Activated naive CD8-positive, alpha-beta T cell treated with anti-CD3 and anti-CD28 coated beads, Interleukin-2, amount 10 ng/mL, durations not matched to agents 7 days and 5 days (primary cell): ENCODE measurements at places on chromosomes 6 and 20. TPM values are rescaled to one million over a fixed set of nuclear protein-coding genes. Genes with fewer than 3 reads are reported as not detected.

DNA sequence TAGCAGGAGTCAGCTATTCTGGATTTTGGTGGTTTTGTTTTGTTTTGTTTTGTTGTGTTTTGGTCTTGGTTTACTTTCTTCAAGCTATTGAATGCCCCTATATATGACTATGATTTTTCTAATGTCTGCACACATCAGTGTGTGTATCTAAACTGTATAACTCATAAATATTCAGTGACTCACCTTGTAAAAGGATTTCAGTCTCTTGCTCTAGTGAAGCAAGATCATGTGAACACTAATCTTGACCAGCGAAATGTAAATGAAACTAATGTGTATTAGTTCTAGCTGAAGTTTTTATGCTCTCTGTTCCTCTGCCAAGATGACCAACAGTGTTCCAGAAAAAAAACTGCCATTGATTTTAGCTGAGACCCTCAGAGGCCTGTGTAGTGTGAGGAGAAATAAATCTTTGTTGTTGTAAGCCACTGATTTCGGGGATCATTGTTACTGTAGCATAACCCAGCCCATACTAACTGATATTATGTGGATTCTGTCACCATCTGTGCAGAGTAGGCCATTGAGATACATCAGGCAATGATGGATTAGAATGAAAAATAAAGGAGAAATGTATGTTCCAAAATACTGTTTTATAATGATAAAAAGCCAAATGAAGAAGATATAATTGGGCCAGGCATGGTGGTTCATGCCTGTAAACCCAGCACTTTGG, 11.5 kb upstream of the BTBD9 start:
- peaks cover 8% of the 10 kb centered on the region for H3K36me3 ChIP-seq
- no peak overlapping the region for H3K27ac ChIP-seq
- no peaks in the 10 kb centered on the region for H3K27me3 ChIP-seq
- H3K4me1 ChIP-seq: no peaks in the 10 kb centered on the region
- H3K4me3 ChIP-seq: no peak overlapping the region

DNA sequence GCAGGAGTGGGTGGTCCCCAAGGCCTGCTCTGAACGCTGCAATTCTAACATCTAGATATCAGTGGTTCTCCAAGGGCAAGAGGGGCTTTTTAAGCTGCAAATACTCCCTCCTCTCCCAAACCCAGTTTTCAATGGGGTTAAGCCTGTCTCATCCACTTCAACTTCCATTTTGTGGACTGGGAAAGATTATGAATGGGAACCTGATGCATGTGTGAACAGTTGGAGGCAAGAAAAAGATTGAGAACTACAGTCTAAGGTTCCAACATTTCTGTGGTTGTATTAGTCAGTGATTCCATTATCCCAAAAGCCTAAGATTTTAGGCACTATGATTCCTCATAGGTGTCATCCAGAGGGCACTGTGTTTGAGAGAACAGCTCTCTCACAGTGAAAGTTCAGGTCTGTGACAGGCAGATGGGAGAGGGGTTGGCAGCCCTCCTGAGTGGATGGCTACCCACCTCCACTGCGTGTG, 53.7 kb downstream of the HNF4A start:
- peaks cover 2% of the 10 kb centered on the region for H3K27me3 ChIP-seq
- H3K27ac ChIP-seq: no peak overlapping the region
- no peak overlapping the region for H3K4me3 ChIP-seq
- DNase-seq: no peak
- H3K36me3 ChIP-seq: no peaks in the 10 kb centered on the region
- peaks cover 4% of the 10 kb centered on the region for H3K4me1 ChIP-seq

DNA sequence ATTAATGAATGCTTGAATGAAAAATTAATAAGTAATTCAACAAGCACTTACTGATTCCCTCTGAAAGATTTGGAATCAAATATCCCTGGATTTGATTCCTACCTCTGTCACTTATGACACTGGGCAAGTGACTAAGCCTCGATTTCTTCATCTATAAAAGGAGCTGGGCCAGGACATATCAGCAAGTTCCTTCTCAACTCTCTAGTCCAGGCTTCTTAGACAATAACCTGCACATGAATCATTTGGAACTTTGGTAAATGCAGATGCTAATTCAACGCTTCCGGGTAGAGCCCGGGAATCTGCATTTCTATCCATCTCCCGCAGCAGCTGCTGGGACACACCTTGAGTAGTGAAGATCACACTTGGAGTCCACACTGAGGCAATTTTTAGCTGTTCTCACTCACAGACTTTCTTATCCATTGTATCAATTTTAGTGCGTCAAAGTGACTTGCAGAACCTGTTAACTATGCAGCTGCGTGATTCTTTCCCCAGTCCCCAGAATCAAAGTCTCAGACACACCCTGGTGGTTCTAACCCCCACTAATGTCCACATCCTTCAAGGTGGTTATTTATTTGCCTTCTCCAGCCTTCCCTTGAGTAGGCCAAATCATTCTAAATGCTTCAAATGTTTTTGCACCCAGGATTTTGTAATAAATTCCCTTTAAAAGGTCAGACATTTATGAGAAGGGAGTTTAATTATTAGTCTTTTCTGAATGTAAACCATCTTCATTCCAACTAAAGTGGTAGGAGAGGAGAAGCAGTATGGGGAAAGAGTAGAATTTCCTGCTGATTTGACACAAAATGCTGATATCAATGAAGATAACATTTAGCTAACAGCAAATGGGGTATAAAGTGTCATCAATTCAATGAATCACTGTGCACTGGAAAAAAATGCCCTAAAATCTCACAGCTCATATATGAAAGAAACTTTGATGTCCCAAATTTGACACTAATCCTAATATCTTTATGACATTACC, 26.0 kb upstream of the CCND3 start:
- peak overlapping the region; percentile 6 for H3K27ac ChIP-seq
- H3K4me1 ChIP-seq: peaks cover 51% of the 10 kb centered on the region
- no peak for DNase-seq
- no peak overlapping the region for H3K4me3 ChIP-seq
- no peaks in the 10 kb centered on the region for H3K27me3 ChIP-seq
- peaks cover 17% of the 10 kb centered on the region for H3K36me3 ChIP-seq

GRCh38 chr6:168366473-168366872, 46.9 kb upstream of the DACT2 start:
- peaks cover 3% of the 10 kb centered on the region for H3K27me3 ChIP-seq
- no peaks in the 10 kb centered on the region for H3K36me3 ChIP-seq
- no peak for DNase-seq
- H3K4me3 ChIP-seq: no peak overlapping the region
- H3K27ac ChIP-seq: no peak overlapping the region

DNA sequence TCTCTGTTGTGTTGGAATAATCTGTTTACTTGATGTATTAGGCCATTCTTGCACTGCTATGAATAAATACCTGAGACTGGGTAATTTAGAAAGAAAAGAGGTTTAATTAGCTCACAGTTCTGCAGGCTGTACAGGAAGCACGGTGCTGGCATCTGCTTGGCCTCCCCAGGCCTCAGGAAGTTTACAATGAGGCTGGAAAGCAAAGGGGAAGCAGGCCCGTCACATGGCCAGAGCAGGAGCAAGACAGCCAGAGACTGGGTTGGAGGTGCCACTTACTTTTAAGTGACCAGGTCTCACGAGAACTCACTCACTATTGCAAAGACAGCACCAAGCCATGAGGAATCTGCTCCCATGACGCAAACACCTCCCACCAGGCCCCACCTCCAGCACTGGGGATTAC, 50.6 kb upstream of the FUCA2 start:
- H3K27me3 ChIP-seq: no peaks in the 10 kb centered on the region
- H3K4me3 ChIP-seq: no peak overlapping the region
- no peak for DNase-seq
- peaks cover 2% of the 10 kb centered on the region for H3K36me3 ChIP-seq
- H3K4me1 ChIP-seq: peaks cover 6% of the 10 kb centered on the region

DNA sequence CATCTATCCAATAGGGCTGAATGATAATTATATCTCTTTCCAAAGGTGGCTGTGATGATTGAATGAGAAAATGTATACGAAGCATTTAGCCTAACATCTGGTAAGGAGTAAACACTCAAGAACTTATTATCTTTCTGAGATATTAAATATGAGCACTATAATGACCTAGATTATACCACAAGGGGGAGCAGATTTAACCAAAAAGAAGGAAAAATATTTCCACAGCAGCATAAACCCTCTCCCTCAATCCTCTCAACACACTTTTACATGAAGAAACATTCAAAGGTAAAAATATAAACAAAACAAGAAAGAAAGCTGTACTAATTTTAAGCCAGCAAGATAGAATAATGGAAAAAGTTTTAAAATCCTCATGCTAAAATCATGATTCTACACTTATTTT, 68.4 kb downstream of the SHPRH start:
- no peaks in the 10 kb centered on the region for H3K4me1 ChIP-seq
- DNase-seq: no peak
- H3K4me3 ChIP-seq: no peak overlapping the region
- H3K27me3 ChIP-seq: no peaks in the 10 kb centered on the region
- H3K27ac ChIP-seq: no peak overlapping the region

- no peaks in the 10 kb centered on the region for H3K4me1 ChIP-seq
- peaks cover 4% of the 10 kb centered on the region for H3K27me3 ChIP-seq
- H3K27ac ChIP-seq: no peak overlapping the region
Measured at GRCh38 chr6:4565301-4566250, 210.6 kb upstream of the CDYL start.

- H3K27me3 ChIP-seq: peaks cover 77% of the 10 kb centered on the region
- H3K4me1 ChIP-seq: no peaks in the 10 kb centered on the region
- H3K4me3 ChIP-seq: no peak overlapping the region
- H3K36me3 ChIP-seq: no peaks in the 10 kb centered on the region
- no peak overlapping the region for H3K27ac ChIP-seq
Measured at GRCh38 chr20:46897328-46897880, 2.8 kb downstream of the EYA2 start.

- no peaks in the 10 kb centered on the region for H3K4me1 ChIP-seq
- no peak overlapping the region for H3K4me3 ChIP-seq
- H3K27ac ChIP-seq: no peak overlapping the region
Measured at GRCh38 chr6:3297006-3297405, 38.3 kb downstream of the PSMG4 start.

DNA sequence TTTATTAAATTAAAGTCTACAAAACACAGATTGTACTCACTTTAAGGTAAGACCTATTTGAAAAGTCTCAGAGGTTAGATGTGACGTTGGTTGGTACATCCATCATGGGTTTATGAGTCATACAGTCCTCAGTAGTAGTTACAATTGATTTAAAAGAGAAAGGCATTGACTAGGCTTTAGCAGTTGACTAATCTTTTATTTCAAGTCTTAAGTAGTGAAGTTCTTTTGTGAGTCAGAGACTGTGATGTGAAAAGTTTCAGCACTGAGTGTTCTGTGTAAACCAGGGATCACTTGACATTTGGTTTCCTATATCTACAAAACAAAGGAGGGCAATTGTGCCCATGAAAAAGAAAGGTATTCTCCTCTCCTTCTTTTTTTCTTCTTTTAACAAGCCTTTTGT, 221.3 kb downstream of the GRIK2 start:
- H3K4me3 ChIP-seq: no peak overlapping the region
- no peaks in the 10 kb centered on the region for H3K4me1 ChIP-seq

- H3K27ac ChIP-seq: no peak overlapping the region
- no peak for DNase-seq
- no peaks in the 10 kb centered on the region for H3K4me1 ChIP-seq
- H3K4me3 ChIP-seq: no peak overlapping the region
- no peaks in the 10 kb centered on the region for H3K36me3 ChIP-seq
Measured at GRCh38 chr6:165751486-165751885, 88.4 kb upstream of the PDE10A start.

GRCh38 chr6:11228935-11229654, 3.4 kb downstream of the NEDD9 start:
- H3K36me3 ChIP-seq: peaks cover 55% of the 10 kb centered on the region
- peaks cover 57% of the 10 kb centered on the region for H3K4me1 ChIP-seq
- peak overlapping the region; percentile 87 for H3K4me3 ChIP-seq
- no peak overlapping the region for H3K27ac ChIP-seq
- no peaks in the 10 kb centered on the region for H3K27me3 ChIP-seq

Gene LHFPL5
- total RNA-seq: not detected

Gene SLC25A27
- total RNA-seq: 0.88 TPM

- H3K36me3 ChIP-seq: no peaks in the 10 kb centered on the region
- H3K4me1 ChIP-seq: no peaks in the 10 kb centered on the region
- no peak for DNase-seq
- H3K27me3 ChIP-seq: no peaks in the 10 kb centered on the region
Measured at GRCh38 chr6:101816716-101817115, 423.2 kb downstream of the GRIK2 start.

Gene COL9A3
- 0.82 TPM for total RNA-seq

Gene KCNG1
- total RNA-seq: not detected

Gene FLRT3
- total RNA-seq: not detected

Gene CGA
- not detected for total RNA-seq

Gene PSMB1
- 137 TPM for total RNA-seq

- no peaks in the 10 kb centered on the region for H3K27me3 ChIP-seq
- H3K4me1 ChIP-seq: peaks cover 5% of the 10 kb centered on the region
- H3K4me3 ChIP-seq: no peak overlapping the region
- no peak for DNase-seq
Measured at GRCh38 chr6:149429427-149430360, 29.6 kb downstream of the SUMO4 start.

GRCh38 chr6:14231501-14232280, 114.1 kb downstream of the CD83 start:
- peaks cover 10% of the 10 kb centered on the region for H3K36me3 ChIP-seq
- H3K4me3 ChIP-seq: no peak overlapping the region
- H3K4me1 ChIP-seq: peaks cover 5% of the 10 kb centered on the region

Gene HIVEP2
- total RNA-seq: 45.8 TPM

Gene ZNF311
- 0.47 TPM for total RNA-seq

DNA sequence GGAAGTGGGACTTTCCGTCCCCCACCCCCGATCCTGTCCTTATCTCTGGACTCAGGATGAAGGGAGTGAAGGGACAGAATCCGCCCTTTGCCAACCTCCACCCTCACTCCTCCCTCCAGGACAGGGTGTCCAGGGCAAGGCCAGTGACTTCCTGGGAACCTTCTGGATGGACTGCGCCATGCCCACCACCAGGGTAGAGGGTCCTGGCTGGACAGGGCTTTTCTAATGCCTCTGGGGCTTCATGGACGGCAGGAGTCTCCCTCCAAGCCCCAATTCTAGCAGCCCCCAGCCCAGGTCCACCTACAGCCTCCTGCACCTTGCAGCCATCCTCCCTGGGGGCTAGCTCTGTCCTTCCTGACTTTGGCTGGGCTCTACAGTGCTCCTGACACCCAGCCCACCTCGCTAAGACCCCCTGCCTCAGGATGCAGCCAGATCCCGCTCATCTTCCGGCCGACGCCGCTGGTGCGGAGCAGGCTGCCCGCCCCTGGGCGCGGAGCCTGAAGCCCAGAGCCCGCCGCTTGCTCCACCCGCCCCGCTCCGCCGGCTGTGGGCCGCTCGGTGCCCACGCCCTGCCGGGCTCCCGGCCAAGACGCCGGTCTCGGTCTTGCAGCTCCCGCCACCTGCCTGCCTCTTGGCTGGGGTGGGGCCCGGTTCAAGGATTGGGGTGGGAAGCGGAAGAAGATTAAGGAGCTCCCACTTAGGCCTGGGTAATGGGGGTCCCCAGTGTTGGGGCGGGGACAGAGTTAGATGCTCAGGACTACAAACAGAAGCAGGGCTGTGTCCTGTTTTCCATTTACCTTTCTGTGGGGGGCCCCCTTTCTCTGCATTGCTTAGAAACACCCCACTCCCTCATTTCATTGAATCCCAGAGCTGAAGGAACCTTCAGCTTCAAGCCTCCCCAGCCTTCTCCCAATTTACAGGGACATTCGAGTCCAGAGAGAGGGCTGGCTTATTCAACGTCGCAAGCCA, 72.8 kb downstream of the MDGA1 start:
- H3K36me3 ChIP-seq: no peaks in the 10 kb centered on the region
- no peak for DNase-seq
- H3K4me3 ChIP-seq: no peak overlapping the region
- peaks cover 7% of the 10 kb centered on the region for H3K27me3 ChIP-seq
- H3K4me1 ChIP-seq: peaks cover 28% of the 10 kb centered on the region

- H3K27me3 ChIP-seq: no peaks in the 10 kb centered on the region
- H3K4me3 ChIP-seq: peak overlapping the region; percentile 73
- H3K4me1 ChIP-seq: peaks cover 15% of the 10 kb centered on the region
- peaks cover 5% of the 10 kb centered on the region for H3K36me3 ChIP-seq
- DNase-seq: no peak
Measured at GRCh38 chr20:62793757-62794006, 2.6 kb upstream of the MRGBP start.
